Stimulated activated CD8-positive, alpha-beta memory T cell treated with anti-CD3 and anti-CD28 coated beads, Interleukin-15, amount 100 ng/mL, for 4 hours (primary cell): ENCODE measurements at places on chromosomes 16 and 17.

- DNase-seq = no peak
These were observed 253.1 kb downstream of the RBFOX1 start for GRCh38 chr16:7585705-7586104.

DNA sequence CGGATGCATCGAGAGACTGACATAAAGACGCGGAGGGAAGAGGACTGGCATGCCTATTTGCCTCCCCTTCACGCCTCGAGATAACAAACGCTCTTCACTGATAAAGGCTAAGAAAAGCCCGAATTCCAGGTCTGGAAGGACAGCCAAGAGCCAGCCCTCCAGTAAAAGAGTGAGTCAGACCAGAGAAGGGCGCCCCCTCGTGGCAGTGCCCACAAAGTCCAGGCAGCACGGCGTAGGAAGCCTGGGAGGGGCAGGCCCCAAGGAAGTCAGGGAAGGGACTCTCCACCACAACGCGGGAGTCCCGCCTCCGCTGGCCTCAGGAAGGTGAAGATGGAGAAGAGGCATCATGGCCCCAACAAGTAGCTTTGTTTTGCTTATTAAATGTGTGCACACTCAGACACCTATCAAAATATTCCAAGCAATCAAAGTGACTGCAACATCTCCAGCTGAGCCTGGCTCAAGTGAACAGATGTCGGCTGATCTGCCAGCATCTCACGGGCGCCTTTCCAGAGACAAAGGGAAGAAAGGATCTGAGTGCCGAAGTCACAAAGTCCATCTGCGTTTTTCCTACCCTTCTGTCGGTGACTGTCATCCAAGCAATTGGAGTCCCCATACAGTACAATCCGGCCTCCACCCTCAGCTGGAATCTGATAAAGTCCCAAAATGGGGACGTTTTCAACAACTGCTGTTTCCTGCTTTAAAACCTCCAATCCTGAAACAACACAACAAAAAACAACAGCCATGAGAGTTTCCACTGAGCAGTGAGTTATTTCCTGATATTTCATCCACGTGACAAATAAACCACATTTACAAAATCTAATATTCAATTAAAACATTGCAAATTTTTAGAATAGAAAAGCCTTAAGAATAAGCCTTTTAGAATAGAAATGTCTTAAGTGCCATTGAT lies 20.4 kb upstream of the SLC38A8 start:
- DNase-seq = peak; percentile 20

GRCh38 chr16:77331802-77332586 lies 102.8 kb downstream of the ADAMTS18 start:
- no peak for DNase-seq

DNA sequence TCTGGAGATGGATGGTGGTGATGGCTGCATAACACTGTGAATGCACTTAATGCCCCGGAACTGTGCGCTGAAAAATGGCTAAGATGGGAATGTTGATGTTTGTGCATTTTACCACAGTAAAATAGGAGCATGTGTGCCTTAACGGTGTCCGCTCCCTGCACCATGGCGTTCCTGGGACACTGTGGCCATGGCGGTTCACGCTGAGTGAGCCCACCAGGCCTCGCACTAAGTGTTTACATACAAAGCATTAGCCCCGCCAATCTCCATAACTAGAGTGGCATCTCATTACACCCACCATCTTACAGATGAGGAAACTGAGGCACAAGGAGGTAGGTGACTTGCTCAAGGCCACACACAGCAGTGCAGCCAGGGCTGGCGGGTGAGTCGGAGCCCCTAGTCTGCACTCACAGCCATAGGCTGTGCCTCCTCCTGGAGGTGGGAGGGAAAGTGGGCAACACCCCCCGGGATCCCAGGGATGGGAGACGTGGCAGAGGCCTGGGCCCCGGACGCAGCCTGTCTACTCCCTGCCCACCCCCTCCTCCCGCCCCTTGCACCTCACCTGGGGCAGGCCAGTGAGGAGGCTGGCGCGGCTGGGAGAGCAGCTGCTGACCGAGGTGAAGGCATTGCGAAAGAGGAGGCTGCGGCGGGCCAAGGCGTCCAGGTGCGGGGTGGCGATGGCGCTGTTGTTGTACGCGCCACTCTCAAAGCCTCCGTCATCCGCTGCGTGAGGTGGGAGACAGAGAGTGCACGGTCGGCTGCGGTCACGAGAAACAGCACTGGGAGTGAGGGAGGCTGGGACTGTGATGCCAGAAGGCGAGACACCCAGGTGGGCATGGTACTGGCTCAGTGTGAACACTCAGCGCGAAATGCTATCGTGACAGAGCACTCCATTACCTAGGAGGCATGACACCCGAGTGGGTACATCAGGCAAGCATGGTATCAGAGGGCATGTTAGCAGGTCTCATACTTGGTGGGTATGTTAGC lies 3.4 kb downstream of the SGSH start:
- DNase-seq = no peak

DNA sequence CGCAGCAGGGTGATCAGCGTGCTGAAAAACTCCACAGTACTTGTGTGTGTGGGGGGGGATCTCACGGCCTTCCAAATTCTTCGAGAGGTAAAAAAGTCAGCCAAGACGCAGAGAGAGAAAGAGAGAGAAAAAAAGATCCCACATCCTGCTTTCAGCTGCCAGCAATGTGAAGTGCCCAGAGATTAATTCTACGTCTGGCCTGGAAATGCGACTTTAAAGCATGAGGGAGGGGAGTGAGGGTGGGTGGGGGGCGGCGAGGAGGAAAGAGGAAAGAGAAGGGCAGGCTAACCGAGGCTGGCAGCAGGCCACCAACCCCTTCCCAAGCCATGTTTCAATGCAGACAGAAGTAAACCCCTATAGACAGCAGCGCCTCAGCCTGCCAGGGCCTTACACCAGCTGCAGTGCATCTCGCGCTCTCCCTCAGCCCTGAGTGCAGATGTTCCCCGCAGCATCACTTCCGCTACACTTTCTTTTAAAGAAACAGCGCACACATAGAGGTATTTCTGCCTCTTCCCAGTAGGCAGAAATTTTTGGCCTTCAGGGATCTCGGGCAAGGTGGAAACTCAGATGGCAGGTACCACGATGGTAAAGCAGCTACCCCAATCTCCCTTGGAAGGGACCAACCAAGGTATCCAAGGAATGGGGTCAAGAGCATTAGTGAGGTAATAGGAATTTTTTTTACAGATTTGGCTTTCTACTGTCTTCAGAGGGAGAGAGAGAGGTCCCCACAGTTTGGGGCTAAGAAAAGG lies 87.8 kb downstream of the SMG6 start:
- peak; percentile 40 for DNase-seq

GRCh38 chr17:28796062-28796461 lies 46.5 kb downstream of the FAM222B start:
- DNase-seq = no peak

GRCh38 chr16:86396901-86397311 lies 113.4 kb upstream of the FOXF1 start:
- DNase-seq = no peak

- DNase-seq = no peak
These were observed 260.2 kb upstream of the DYNLRB2 start for GRCh38 chr16:80280557-80280956.

DNA sequence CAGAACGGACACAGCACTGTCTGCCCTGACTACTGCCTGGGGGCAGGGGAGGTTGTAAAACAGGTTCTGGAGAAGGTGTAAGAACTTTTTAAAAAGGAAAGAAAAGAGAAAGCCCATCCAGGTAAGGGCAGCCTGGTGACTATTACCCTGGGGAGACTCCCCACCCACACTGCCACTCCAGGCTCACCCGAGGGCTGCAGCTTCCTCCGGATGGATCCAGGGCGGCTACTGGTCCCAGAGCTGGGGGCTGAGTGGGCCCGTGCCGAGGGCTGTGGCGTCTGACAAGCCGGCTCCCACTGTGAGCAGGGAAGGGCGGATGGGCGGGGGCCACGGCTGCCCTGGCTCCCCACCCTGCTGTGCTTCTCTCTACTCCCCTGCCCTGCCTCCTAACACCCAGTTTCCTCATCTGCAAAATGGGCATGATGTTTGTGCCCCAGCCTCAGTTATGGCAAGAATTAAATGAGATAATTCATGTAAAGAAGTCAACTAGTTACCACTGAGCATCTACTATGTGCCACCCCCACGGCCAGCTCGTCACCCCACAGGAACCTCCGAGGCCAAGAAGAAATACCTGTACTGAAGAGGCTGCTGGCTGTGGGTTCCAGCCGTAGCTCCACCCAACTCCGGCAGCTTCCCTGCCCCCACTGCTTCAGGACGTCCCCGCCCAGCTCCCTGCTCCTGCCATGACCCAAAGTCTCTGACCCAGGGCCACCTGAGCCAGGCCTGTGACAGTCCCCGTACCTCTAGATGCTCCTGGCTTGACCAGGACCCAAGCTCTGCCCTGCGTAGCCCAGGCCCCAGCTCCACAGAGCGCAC lies 24.2 kb downstream of the KATNB1 start:
- no peak for DNase-seq

GRCh38 chr16:23837553-23838308 lies 1.9 kb downstream of the PRKCB start:
- DNase-seq = no peak

DNA sequence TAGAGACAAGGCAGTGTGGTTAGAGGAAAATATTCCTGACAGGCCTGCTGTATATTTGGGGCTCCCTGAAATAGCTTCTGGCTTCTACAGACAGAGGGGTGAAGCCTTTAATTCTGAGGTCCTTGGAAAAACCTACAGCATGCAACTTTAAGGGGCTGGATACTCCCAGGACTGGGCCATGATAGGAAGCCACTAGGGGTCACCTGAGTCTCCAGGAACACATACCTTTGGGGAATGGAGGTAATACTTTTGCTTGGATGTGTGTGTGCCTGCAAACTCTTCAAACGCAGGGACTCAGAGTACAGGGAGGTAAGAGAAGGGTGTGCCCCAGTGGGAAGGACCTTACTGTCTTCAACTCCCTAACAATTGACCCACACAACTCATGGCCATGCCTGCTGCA lies 4.1 kb downstream of the ASIC2 start:
- no peak for DNase-seq

DNA sequence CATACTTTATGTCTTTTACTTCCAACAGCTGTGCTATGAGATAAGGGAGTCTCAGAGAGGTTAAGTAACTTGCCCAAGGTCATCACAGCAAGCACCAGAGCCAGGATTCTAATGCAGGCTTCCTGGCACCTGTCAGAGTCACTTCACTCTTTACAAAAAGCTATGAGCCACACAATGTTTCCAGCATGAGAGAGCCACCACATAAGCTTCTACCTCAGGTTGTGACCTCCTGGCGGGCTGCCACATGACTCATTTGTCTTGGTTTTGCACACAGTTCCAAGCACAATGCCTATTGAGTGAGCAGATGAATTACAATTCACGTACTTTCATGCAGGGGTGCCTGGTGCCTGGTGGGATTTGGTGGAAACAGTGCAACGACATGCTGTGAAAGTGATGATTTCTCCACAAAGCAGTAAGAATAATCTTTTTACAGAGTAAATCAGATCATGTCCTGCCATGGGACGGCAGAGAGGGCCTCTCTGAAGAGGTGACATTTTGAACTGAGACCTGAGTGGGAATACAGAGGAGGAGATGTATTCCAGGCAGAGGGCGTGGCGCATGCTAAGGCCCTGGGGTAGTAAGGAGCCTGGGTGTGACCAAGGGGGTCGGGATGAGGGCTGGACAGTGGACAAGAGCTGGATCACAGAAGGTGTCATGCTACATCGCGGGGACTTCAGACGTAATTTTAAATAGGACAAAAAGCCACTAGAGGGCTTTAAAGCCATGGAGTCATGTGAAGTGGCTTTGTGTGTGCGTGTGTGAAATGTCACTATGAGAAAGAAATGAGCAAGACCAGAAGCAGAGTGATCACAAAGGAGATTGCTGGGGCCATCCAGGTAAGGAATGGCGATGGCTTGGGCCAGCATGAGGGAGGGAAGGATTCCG lies 53.4 kb downstream of the CACNG3 start:
- DNase-seq = no peak

GRCh38 chr17:42453439-42453838 lies 5.2 kb upstream of the ATP6V0A1 start:
- no peak for DNase-seq

DNA sequence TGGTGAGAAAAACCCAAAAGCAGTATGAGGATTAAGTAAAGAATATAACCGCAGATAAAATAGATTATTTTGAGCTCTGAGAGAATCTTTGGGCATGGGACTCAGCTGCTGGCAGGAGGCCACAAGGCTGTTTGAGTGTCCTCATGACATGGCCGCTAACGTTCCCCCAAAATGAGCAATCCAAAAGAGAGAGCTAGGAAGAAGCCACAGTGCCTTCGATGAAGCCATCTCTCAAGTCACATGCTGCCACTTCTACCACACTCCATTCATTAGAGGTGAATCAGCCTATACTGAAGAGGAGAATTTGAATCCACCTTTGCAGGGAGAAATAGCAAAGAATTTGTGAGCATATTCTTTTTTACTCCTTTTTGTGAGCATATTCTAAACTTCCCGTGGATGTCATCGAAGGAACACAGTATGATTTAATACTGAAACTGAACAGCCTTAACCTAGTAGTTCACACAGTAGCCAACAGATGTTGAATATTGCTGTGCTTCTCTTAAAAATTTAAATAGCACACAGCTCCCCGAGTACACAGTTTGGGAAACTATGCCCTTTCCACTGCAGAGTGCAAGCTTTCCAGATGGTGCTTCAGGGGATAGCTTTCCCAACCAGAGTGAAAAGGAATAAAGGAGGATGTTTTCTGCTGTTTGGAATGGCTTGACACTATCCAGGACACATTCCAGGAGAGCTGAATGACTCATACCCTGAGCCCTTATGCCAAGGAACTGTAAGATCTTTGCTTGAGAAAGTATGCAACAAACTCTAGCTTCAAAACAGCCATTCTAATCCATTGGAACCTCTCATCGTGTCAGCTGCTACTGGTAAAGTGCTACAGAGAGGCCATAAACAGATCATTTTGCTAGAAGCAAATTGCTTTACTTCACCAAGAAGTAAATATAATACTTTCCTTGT lies 33.9 kb downstream of the ANKFY1 start:
- no peak for DNase-seq

DNA sequence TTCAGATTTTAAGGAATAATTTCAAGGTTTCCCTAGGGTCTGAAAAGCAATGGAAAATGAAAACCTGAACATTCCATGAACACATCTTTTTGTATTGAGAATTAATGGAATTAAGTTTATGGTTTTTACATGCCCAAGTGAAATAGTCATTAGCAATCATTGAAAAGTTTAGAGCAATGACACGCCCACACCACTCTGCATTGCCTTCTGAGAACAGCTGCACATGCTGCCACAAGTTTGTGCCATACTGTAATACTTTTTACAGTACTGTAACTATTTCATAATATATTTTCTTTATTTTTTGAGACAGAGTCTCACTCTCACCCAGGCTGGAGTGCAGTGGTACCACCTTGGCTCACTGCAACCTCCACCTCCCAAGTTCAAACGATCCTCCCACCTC lies 345.2 kb upstream of the PMFBP1 start:
- DNase-seq = no peak

- DNase-seq = no peak
These were observed 44.7 kb upstream of the HS3ST3A1 start for GRCh38 chr17:13646411-13646810.

GRCh38 chr17:2436316-2436905 lies 35.6 kb upstream of the MNT start:
- no peak for DNase-seq

DNA sequence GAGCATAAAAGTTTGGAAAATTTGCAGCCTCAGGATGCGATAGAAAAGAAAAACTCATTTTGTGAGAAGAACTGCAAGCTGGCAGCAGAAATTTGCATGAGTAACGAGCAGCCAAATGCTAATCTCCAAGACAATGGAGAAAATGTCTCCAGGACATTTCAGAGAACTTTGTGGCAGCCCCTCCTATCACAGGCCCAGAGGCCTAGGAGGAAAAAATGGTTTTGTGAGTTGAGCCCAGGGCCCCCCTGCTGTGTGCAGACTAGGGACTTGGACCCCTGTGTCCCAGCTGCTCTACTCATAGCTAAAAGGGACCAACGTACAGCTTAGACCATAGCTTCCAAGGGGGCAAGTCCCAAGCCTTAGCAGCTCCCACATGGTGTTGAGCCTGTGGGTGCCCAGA lies 34.3 kb downstream of the APPBP2 start:
- DNase-seq = no peak
